Dermis blood vessel endothelial cell (primary cell): ENCODE measurements at places on chromosomes 16 and 17.

GRCh38 chr17:50884439-50885311, 18.5 kb upstream of the TOB1 start:
- no peak for DNase-seq

DNA sequence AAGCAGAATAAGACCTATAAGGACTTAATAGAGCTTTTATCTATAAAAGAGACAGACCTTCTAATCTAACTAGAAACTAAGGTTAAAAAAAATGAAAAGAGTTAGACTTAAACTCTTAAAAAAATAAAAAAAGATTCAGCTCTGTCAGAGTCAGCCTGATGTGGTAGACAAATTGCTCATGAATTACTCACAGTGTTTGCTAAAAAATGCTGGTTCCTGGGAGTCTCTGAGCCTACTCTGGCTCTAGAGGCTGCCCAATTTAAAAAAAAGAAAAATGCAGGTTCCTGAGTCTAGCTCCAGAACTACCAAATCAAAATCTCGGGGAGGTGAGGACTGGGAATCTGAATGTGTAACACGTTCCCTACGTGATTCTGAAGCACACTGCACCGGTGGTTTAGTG, 18.1 kb downstream of the SOST start:
- no peak for DNase-seq

DNA sequence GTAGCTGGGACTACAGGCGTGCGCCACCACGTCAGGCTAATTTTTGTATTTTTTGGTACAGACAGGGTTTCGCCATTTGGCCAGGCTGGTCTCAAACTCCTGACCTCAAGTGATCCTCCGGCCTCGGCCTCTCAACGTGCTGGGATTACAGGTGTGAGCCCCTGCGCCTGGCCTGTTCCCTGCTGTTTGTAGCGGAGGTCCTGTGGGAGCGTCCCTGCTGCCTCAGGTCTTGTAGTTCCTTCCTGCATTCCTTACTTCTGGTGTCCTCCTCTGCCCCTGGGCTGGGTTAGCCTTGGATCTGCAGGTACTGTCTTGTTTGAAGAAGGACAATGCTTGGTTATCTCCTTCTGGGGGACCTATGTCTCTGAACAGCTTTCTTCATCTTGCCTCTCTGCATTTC, 23.6 kb upstream of the G6PC1 start:
- DNase-seq = no peak

GRCh38 chr16:24906199-24906808, 60.5 kb downstream of the SLC5A11 start:
- DNase-seq = peak; percentile 54

DNA sequence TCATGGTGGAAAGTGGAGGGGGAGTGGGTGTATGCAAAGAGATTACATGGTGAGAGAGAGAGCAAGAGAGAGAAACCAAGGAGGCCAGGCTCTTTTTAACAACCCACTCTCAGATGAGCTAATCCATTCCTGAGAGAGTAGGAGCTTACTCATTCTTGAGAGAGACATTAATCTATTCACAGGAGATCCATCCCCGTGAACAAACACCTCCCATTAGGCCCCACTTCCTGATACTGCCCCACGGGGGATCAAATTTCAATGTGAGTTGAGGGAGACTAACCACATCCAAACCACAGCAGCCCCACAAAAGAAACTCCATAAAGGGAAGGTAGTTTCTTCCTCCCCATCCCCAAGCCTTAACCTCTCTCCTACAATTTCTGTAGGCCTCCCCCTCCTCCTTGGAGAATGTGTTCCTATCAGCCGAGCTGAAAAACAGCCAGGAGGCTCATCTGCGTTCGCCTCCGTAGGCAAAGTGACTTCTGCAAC, 450.0 kb downstream of the NPIPA7 start:
- DNase-seq = no peak

DNA sequence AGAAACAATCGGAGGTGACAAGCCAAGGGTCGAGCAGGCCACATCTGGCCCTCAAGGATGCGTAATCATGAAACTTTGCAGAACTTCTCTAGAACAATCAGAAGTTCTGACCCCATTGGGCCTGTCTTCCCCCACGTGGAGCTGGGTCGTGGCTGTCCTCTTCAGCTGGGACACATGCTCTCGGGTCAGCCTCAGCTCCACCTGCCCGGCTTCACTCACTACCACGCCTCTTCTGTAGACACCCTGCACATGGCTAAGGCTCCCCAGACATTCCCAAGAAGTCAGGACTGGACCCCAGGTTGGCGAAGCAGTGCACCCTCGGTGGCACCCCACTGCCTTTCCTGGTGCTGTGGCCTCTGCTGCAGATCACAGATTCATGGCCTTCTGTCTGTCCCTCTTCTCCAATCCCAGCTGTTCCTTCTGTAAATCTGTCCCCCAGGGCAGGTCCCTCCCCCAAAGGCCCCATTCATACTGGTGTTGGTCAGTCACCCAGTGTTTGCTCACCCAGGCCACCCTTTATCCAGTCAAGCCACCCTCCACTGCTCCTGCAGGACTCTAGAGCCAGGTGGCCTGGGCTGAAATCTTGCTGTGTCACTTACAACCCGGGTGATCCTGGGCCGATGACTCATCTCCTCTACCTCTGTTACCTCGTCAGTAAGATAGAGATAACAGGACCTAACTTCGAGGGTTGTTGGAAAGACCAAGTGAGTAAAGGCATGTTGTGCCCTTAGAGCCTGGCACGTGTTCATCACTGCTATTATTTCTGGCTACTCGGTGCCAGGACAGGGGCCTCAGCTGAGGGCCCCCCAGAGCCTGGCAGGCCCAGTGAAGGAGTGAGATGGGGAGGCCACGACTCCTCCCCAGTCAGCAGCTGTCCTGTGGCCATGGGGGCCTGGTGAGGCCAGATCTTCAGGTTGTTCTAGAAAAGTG, 1.4 kb upstream of the SLC5A11 start:
- peak; percentile 31 for DNase-seq

- peak; percentile 37 for DNase-seq
These were observed 9.1 kb downstream of the TFAP4 start for GRCh38 chr16:4263504-4264436.

GRCh38 chr17:55520402-55520801, 9.2 kb upstream of the SMIM36 start:
- no peak for DNase-seq

GRCh38 chr16:57760357-57761160, 25.0 kb downstream of the KATNB1 start:
- DNase-seq = no peak

DNA sequence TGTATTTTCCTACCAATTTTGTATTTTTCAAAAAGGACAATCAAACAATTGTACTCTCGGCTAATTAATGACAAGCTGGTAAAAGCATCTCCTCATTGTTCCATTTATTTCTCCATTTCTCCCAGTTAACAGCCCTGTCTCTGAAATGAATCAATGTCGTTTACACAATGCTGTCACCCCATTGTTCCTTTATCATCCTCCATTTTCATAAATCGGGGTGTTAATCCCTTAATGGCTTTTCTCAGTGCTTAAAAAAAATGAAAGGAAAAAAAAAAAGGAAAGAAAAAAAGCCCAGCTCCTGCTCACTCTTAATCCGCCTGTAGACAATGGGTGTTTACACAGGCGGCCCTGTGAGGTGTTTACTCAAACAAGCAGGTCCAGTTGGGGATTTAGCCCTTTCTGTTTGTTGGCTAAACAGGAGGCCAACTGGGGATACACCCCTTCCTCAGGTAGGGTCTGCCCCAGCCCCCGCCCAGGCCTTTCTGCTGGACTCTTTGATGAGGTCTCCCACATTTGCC, 86.8 kb upstream of the SALL1 start:
- no peak for DNase-seq

DNA sequence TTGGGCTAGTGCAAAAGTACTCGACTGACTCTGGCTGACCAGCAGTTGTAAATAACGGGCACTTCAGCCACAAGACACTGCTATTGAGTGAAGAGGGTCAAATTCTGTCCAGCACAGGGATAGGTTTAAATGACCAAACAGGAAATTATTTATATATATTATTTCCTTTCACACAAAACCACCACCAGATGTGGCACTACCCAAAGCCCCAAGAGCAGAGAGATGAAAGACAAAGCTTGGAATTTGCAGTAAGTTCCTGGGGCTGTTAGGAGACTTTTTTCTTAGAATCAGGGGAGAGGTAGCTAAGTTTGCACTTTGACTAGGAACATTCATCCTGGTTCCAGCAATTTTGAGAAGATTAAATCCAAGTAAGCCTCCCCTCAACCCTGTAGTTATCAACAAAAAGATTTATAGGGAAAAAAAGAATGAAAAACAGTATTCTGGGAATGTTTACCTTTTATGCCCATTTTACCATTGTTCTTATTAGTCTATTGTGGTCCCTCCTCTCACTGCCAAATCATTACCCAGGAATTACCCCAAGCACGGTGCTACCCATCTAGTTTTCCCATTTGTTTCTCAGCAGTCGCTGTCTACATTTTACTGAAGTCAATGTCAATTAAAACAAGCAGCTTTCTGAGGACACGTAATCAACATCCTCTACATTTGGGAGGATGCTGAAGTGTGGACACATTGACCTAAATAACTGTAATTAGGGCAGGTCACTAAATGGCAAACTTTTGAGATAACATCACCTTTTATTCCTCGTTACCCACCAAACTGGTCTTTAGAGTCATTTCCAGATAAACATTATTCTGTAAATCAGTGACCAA, 43.5 kb downstream of the GRB7 start:
- DNase-seq = peak; percentile 12

DNA sequence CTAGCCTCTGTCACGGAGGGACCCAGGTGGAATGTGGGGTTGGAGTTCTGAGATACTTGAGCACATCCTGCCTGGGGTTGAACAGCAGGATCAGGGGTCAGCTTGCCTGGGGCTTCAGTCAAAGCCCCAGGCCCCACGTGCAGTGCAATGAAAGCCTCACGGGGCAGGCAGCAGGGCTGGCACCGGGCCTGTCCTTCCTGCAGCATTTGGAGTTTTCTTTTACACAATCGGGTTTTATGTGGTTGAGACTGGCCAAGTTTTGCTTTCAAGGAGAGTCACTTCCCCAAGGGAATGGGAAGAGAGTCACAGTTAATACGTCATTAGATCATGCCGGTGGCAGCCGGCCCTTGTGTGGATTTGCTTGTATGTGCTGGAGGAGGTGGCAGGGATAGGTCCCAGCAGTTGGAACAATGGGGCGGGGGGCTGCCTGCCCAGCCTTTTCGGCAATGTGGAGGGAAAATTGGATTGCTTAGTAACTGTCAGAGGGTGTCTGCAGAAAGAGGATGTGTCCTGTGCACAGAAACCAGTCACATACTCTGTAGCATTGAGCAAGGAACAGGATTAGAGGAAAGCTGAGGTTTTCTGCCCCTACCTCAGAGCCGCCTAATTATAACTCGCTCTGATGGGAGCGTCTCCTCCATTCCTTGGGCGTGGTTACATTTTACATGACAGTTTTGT, 4.5 kb downstream of the RMI2 start:
- no peak for DNase-seq

DNA sequence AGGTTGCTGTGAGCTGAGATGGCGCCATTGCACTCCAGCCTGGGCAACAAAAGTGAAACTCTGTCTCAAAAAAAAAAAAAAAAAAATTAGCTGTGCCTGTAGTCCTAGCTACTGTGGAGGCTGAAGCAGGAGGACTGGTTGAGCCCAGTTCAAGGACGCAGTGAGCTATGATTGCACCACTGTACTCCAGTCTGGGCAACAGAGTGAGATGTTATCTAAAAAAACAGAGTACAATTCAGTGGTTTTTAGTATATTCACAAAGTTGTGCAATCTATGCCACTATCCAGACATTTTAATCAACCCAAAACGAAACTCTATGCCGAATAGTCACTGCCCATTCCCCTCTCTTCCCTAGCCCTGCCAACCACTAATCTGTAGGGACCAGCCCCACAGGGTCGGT, 25.1 kb downstream of the C16orf54 start:
- DNase-seq = no peak

GRCh38 chr17:62809656-62810055, 1.5 kb upstream of the MARCHF10 start:
- no peak for DNase-seq

DNA sequence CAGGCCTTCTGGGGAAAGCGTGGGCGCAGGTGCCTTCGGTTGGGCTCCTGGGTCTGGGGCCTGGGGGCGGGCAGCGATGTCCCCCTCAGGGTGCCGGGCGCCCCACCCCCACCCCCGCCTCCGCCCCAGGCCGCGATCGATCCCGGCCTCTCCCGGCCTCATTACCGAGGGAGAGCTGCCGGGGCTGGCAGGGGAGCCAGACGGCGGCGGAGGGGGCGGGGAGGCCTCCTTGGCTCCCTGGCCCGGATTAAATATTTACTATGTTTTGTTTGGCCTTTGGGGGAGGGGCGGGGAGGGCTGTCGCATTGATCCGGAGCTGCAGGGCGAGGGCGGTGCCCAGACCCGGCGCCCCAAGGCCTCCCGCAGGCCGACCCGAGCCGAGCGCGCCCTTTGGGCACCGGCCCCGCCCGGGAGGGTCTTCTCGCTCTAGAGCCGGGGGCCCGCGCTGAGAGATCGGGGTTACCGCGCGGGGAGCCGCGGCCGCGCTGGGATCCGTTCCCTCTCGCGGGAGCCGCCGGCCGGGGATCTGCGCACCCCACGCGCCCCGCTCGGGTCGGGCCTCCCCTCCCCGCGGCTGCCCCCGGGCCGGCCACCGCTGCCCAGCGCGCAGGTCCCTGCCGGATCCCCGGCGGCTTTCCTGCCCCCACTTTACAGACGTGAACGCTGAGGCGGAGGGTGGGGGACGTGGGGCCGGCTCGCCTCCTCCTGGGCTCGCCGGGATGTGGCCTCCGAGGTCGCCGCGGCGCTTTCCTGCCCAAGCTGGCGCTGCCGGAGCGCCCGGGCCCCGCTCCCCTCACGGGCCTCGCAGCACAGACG, 27.0 kb downstream of the RTN4RL1 start:
- DNase-seq = peak; percentile 23

DNA sequence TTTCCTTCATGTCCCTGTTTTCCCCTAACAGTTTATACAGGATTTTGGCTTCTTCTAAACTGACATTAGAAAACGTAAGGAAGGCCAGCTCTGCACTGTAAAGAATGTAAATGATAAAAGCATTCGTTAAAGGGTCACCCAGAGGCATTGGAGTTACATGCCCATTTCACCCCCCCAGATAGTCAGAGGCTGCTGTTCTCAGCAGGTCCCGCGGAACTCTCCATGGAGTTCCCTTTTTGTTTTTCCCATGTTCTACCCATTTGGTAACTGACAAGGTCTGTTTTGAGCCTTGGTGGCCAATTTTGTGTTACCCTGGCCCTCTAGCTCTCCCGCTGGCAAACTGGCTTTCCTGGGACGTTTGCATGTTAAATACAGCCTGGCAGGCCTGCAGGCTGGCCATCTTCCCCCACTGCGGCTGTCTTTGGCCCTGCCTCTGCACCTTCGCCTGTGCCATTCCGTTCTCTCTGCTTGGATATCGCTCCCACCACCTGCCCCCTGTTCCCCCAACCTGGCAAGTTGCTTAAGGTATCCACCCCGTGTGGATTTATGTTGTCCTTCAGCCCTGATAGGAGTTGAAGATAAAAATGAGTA, 49.7 kb downstream of the EPN2 start:
- no peak for DNase-seq

DNA sequence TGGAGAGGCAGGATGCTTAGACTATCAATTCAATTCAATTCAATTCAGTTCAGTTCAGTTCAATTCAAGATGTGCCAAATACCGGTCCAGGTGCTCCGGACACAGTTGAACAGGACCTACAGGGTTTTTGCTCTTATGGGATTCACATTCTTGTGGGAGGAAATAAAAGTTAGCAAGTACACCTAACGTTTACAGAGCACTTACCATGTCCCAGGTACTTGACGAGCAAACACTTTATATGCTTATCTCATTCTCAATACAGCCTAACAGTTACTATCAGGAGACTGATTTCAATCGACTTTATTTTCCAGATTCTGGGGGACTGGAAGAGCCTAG, 467 bp upstream of the GDE1 start:
- no peak for DNase-seq

GRCh38 chr17:69402052-69402451, 12.4 kb upstream of the MAP2K6 start:
- DNase-seq = no peak
